ENCODE measurements at places on chromosomes 4 and X.

DNA sequence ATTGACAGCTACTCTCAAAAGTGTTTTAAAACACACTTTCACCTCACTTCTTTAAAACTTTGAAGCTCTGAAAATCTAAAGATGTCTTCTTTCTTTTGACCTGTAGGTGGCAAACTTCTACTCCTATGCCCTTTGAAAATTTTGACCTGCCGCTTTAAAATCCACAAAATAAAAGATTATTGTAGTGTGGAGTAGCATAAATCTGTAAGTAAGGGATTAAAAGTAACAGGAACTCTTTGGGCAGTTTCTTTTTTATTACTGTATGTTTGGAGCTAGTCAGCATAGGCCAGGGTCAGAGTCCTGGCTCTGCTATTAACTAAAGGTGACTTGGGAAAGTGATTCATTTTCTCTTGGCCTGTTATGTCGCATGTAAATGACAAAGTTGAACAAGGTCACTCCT, 25.5 kb downstream of the BBS12 start:
- no peak for DNase-seq

GRCh38 chr4:52106191-52106590, 55.1 kb downstream of the SPATA18 start:
- DNase-seq = no peak

- DNase-seq = no peak
These were observed 2.5 kb upstream of the PPP2R2C start for GRCh38 chr4:6474705-6475457.

DNA sequence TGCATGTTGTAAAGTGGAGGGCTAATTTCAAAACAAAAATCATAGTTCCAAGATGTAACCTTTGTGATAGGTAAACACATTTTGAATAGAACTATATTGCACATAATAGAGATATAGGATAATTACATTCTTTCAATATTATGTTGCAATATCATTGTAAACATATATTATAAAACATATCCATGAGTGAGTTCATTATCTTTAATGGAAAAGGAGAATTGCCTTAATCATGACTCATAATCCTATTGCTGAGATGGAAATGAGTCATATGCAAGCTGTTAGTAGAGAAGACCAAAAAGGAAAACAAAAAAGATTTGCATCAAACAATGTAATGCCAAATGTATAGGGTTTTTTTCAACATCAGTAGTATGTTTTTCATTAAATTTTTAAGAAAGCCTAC, 73.7 kb upstream of the WDR44 start:
- DNase-seq = no peak

GRCh38 chr4:150235808-150236271, 157.6 kb downstream of the DCLK2 start:
- no peak for DNase-seq

DNA sequence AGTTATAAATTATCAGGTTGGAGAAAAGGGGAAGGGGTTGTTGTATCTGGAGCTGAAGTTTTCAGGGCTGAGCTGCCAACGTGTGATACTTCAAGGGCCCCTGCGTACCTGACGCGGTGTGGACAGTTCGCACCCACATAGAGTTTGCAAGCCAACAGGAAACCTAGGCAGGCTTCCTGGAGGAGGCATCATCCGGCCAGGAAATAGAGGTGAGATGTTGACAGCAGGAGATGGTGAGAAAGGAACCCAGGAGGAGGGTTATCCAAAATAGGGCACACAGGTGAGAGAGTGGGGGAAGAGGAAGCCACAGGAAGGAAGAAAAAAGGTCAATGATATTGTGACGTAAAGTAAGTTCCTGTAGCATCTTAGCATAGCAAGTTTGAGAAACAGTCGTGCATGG, 127.2 kb downstream of the DHRSX start:
- no peak for DNase-seq
